ENCODE measurements at places on chromosomes 6 and 20.

GRCh38 chr6:85866758-85867401, 224.2 kb upstream of the SYNCRIP start:
- no peak for DNase-seq

DNA sequence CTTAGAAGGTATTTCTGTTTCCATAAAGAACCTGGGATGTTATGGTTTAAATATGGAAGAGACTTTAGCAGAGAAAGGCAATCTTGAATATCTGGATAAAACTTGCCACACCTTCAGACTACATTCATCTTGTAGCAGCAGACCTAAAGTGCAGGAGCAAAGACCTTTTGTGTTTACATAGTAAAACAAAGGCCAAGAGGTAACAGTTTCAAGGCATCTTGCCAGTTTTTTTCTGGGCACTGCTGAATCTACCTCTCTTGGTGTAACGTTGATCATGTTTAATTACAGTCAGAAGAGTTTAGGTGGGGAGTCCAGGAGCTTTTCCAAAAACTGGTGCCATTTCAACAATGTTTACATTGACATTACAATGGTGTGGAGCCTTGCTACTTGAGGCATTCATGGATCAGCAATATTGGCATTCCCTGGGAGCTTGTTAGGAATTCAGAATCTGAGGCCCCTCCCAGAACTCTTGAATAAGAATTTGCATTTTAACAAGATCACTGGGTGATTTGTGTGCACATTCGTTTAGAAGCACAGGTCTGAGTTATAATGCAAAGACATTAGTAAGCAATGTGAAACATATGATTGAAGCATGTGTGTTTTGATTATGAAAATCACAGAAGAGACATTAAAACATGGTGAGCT, 94.5 kb downstream of the F13A1 start:
- DNase-seq, result no peak

DNA sequence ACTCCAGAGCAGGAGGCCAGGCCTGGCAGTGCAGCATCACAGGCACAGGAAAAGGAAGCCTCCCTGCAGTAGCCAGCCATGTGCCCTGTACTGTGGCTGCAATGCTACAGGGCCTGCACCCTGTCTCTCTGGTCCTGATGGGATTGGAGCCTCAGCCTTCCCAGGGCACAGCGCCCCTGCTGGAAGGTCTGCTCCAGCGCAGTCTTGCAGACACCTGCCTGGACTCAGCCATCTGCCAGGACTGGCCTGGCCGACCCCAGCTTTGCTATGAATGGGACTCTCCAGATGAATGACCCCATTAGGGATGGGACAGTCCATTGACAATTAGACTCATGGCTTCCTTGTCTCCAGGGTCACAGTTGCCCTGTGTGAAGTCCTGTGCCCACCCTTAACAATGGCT, 251.6 kb downstream of the ERMARD start:
- DNase-seq, result no peak

DNA sequence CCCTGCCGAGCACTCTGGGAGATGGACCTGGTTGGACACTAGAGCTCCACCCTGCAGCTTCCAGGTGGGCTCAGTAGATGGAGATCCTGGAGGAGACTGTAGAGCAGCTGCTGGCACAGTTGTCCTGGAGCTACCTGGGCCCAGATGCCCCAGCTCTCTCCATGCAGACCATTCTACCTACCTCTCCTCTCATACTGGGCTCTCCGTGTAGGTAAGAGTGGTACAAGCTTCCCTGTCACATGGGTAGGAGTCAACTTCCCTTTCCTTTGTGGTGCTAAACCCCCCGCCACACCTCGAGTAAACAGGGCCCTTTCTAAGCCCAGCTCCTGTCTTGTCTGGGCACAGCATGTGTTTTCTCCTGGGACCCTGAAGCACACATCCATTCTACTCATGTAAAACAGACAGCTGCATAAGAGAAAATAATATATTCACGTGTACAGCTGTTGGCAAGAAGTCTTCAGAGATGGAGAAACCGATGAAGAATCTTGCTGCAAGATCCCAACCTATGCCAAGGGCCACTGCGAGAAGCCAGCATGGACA, 108.1 kb upstream of the DUSP22 start:
- no peak for DNase-seq

- no peak for DNase-seq
Observed at GRCh38 chr20:19453410-19453809, 241.0 kb downstream of the SLC24A3 start.
